Smooth muscle cell of the pulmonary artery (primary cell): ENCODE measurements at places on chromosomes 12 and 14. TPM values are rescaled to one million over a fixed set of nuclear protein-coding genes. Genes with fewer than 3 reads are reported as not detected.

The IFNG-AS1 gene
- total RNA-seq = 0.07 TPM in 1 of 2 replicates, not detected in the other

The SLCO1A2 gene
- not detected in 2 replicates for total RNA-seq

The SELPLG gene
- 1.8 and 2.7 TPM in 2 replicates for total RNA-seq

The ACRBP gene
- 0.13 and 0.26 TPM in 2 replicates for total RNA-seq

The AGAP2 gene
- 0.17 and 0.20 TPM in 2 replicates for total RNA-seq

The ZDHHC22 gene
- not detected in 2 replicates for total RNA-seq

The FBLN5 gene
- total RNA-seq = 54.9 and 65.9 TPM in 2 replicates
